NCI-H187 treated with DMSO at 0.1 percent for 48 hours (cell line): ENCODE measurements at places on chromosomes 6 and 20.

- no peak for DNase-seq
Measured at GRCh38 chr6:168155193-168155592, 76.2 kb upstream of the FRMD1 start.

DNA sequence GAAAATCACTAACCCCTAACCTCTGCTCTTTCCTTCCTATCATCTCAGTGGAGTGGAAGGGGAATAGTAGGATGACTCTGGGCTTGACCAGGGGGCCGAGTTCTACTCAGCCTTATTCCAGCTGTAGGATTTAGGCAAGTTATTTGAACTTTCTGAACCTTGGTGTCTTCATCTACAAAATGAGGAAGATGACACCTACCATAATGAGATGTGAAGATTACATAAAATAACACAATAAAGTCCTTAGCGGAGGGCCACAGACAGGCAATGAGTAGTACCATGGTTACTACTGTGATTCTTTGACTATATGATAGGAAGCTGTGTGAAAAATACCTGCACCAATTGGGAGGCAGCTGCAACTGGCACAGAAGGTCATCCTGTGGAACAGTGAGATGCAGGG lies 53.6 kb upstream of the PIM1 start:
- DNase-seq, result no peak

GRCh38 chr20:9794831-9795230 lies 44.0 kb downstream of the PAK5 start:
- no peak for DNase-seq

GRCh38 chr6:111590209-111590980 lies 15.3 kb downstream of the TRAF3IP2 start:
- no peak for DNase-seq

- no peak for DNase-seq
Measured at GRCh38 chr6:40804905-40805304, 217.7 kb upstream of the LRFN2 start.

DNA sequence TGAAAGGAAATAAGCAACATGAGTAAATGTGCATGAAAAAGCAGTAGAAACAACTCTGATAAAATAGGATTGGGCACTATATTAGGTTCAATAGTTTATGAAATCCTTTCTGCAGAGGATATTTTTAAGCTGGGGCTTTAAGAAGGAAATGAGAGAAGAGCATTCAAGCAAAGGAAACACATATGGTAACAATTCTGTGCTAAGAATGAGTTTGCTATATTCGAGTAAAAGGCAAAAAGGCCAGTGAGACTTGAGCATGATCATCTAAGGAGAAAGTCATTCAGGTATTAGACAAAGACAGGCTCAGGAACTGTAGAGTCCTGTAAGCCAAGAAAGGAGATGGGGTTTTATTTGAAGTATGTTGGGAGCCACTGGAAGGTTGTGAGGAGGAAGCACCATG lies 387.1 kb upstream of the FLRT3 start:
- DNase-seq, result no peak

DNA sequence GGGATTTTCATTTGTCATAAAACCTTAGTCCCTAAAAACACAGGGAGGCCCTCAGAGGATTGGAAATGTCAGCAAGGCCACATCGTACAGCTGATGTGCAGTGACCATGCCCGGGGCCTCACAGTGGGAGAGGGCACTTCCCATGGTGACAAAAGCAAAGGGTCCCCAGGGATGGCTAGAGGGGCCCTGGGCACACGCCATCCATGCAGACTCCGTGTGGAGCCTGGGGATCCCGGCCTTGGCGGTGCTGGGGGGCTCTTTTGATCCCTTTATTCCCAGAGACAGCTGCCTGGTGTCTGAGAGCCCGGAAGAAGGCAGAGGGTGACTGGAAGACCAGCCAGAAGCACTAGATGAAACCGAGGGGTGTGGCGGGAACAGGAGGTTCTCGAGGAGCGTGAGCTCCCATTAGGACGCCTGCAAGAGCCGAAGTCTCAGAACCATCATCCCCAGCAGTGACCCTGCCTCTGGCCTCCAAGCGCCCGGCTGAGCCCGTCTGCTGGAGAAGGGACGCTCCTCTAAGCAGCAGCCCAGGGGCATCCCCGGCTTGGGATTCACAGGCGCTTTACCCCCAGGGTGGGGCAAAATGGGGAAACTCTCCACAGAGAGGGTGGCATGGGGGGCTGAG lies 49.1 kb upstream of the FRMD1 start:
- no peak for DNase-seq

GRCh38 chr20:51014797-51015722 lies 7.8 kb downstream of the KCNG1 start:
- DNase-seq, result no peak

GRCh38 chr20:4869290-4870193 lies 131.8 kb downstream of the SLC23A2 start:
- DNase-seq, result no peak

DNA sequence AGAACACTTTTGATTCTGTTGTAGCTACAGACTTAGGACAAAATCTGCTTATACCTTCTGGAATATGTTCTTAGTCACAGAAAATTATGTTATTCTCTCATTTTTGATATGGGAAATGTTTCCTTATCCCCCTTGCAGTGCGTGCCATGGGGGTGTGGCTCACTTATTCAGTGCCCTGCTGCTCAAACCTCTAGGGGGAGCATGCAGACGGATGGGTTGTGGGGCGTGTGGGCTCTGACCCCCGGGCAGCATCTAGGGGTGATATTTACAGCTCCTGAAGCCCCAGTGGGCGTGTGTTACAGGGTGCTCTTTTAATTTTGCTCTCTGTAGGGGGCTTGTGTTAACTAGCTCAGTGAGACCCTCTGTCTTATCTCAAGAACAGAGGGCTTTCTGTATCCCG lies 61.3 kb upstream of the FERMT1 start:
- DNase-seq, result no peak

DNA sequence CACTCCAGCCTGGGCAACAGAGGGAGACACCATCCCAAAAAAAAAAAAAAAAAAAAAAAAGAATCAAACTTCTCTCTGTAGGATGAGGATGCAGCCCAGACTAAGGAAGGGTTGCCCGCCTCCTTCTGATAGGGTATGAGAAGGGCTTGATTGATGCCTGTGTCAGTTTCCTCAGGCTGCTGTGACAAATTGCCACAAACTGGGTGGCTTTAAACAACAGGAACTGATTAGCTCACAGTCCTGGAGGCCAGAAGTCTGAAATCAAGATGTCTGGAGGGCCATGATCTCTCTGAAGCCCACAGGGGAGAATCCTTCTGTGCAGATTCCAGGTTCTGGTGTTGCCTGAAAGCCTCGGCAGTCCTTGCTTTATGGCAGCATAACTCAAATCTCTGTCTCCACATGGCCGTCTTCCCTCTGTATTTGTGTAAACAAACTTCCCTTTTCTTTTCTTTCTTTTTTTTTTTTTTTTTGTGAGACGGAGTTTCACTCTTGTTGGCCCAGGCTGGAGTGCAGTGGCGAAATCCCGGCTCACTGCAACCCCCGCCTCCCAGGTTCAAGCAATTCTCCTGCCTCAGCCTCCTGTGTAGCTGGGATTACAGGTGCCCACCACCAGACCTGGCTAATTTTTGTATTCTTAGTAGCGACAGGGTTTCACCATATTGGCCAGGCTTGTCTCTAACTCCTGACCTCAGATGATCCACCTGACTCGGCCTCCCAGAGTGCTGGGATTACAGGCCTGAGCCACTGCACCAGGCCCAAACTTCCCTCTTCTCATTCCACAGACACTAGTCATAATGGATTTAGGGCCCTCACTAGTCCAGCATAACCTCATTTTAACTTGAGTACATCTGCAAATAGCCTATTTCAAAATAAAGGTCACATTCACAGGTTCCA lies 11.2 kb upstream of the CDK19 start:
- no peak for DNase-seq
